NCI-H2029 (cell line): ENCODE measurements at places on chromosomes 7 and 10.

GRCh38 chr7:125065546-125065945 is 135.9 kb upstream of the POT1 start:
- no peak for DNase-seq

- no peak for DNase-seq
Observed at GRCh38 chr10:93440591-93441091, 41.5 kb downstream of the MYOF start.

GRCh38 chr10:20644421-20644820 is 252.7 kb downstream of the NEBL start:
- no peak for DNase-seq

- DNase-seq: no peak
Observed at GRCh38 chr7:129723679-129724078, 112.2 kb downstream of the NRF1 start.

DNA sequence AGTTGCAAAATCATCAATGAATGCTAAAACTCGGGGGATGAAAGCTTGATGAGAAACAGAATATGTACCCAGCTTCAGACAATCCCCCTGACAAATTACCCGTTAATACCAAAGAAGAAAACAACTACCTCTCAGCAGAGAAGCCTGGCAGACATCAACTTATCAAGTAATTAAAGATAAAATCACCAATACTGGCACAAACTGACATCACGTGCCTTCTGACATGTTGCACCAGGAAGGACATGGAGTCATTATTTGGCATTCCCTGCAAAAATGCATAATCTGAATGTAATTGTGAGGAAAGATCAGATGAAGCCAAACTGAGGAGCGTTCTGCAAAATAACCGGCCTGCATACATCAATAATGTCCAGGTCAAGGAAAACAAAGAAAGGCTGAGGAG is 7.7 kb downstream of the SLIT1 start:
- no peak for DNase-seq

GRCh38 chr10:63633677-63634487 is 112.7 kb downstream of the REEP3 start:
- no peak for DNase-seq

- DNase-seq: no peak
Observed at GRCh38 chr7:94633687-94634086, 22.2 kb downstream of the SGCE start.

GRCh38 chr7:8785081-8785480 is 351.7 kb downstream of the NXPH1 start:
- DNase-seq: no peak

- DNase-seq: no peak
Observed at GRCh38 chr10:97882142-97883091, 32.8 kb downstream of the GOLGA7B start.

DNA sequence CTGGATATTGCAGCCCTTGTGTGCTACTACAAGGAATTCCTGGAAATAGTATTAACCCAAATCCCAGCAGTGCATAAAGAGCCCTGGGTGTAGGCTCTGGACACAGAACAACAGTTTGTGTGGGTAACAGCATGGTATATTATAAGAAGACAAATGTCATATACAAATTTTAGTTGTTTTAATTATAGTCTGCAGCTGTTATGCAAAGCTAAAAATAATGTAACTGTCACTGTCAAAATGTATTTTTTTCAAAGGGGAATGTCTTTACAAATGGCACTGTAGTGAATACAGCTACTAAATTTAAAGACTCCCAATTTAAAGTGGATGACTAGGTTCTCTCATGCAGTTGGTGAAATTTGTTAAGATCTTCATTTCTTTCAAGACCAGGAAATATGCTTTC is 339.0 kb downstream of the GPR37 start:
- no peak for DNase-seq

DNA sequence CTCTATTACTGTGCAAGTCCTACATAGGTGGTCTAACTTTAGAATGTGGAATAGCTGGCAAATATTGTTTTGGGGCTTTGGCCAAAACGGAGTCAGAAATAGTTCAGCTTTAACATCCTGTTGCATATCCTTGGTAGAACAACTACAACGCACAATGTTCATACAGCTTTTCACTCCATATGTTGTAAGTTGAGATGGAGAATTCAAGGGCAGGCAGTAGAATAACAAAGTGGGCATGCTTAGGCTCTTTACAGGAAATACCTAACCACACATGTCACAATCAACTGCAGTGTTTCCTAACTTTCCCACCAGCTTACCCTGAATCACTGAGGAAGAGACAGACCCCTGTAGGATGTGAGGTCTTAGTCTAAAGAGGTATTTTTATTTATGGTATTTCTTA is 122.3 kb downstream of the PPP1R3A start:
- DNase-seq: no peak

- DNase-seq: no peak
Observed at GRCh38 chr10:22453320-22453719, 108.0 kb downstream of the SPAG6 start.

DNA sequence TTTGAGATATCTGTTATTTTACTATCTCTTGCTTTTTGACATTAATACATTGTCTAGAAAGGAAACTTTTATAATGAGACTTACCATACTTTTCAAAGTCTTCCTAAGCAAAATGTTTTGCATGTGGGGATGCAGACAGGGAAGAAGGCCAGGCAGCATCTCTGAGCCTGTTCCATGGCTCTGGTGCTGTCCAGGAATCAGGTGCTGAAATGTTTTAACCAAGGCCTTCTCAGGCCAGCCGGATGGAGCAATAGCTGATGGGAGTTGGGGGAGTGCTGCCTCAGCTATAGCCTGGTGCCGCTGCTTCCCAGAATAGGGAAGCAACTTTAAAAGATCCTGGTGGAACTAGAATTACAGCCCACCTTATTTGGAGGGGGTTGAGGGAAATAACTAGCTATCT is 38.5 kb downstream of the CRTAC1 start:
- no peak for DNase-seq

- DNase-seq: no peak
Observed at GRCh38 chr7:134874407-134874806, 95.0 kb downstream of the CALD1 start.

GRCh38 chr10:35335133-35336083 is 901 bp upstream of the CCNY start:
- DNase-seq: no peak

DNA sequence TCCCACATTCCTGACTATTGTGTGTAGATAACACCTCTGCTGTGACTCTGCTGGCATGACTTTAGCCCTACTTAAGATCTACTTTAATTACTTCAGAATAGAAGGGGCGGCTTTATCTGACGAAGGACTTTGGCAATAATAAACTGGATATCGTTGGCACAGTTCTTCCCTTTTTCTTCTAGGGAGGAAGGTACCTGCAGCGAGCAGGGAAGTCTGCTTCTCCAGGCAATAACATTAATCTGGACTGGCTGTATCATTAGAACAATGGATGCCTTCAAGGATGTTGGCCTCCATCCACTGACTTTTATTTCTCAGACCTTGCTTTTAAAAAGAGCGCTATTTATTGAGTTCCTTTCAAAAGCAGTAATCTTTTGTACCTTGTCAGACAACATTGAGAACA is 172.6 kb upstream of the THSD7A start:
- DNase-seq: no peak
